ENCODE measurements at places on chromosomes 6 and 20. TPM values are rescaled to one million over a fixed set of nuclear protein-coding genes. Genes with fewer than 3 reads are reported as not detected.

DNA sequence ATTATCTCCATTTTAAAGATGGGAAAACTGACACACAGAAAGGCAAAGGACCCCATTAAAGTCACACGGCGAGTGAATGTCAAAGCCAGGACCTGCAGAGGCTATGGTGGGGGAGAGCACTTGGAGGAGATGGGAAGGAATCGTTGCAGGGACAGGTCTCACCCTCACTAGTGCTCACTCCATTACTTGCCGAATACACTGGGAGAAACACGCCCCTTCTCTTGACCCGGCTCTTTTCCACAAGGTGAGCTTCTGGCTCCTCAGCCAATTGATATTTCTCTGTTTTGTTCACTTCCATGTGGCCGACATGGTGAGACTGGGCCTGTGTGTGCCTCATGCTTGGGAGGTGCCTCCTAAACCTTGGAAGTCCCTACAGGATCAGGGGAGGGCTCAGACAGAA is 117.8 kb upstream of the KCNG1 start:
- no peak for DNase-seq

SAMD5 gene
- not detected for polyA plus RNA-seq

DNA sequence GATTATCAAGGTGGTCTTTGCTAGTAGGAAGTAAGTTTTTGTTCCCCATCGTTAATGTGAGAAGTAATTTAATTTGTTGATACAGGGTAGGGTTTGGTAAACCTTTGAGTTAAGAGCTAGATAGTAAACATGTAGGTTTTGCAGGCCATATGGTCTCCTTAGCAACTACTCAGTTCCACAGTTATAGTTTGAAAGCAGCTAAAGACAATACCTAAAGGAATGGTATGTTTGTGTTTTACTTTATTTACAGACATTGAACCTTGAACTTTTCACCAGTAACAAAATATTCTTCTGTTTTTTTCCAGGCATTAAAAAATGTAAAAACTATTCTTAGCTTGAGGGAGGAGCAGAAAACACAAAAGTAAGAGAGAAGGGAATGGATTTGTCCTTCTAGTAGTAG is 1.7 kb downstream of the CAP2 start:
- DNase-seq: no peak

THEMIS gene
- polyA plus RNA-seq: 0.13 TPM

GRCh38 chr6:158488065-158488464 is 71.8 kb upstream of the TMEM181 start:
- DNase-seq: no peak

SMOC2 gene
- not detected for polyA plus RNA-seq

Data from CD14-positive monocyte (primary cell).